Effector CD4-positive, alpha-beta T cell (primary cell): ENCODE measurements at places on chromosomes 5 and 9.

DNA sequence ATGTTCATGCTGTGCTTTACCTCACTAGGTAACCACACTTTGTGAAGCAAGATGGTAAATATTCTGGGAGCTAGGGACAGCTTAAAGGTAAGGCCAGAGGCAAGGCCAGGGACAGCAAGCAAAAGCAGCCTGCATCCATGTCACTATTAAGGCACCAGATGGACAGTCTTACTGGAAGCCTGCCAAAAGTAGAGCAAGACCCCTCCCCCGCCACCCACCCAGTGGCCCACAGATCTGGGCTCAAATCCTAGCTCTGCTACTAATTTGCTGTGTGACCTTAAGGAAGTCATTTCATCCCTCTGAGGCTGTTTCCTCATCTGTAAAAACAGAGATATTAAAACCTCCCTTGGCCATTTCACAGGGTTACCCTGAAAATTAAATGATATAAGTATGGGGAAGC, 13.2 kb upstream of the ERMP1 start:
- DNase-seq: no peak

DNA sequence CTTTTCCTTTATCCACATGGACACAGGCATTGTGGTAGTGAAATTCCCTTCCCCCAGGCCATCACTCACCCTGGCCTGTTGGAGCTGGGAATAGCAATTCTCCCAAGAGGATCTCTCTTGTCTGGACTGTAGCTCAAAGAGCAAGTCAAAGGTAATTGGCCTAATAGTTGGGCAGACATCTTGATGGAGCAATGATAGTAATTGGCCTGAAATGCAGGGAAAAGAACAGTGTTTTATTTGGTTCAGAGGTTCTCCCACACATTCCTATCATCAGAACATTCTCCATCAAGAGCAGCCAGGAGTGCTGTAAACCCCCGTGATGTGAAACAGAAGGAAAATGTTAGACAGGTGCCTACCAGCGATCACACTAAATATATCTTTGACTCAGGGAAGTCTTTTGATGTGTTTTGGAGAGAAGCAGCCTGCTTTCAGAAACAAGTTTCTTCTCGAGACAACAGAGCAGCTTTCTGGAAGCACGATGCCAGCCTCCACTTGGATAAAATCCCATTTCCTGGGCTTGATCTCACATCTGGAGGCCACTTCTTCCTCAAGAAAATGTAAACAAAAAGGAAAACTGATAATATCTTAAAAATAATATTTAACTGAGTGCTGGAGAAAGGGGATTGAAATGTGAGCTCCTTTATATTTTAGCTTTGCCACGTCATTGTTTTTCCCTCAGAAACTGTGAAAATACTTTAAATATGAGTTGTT, 198.1 kb upstream of the WWC1 start:
- DNase-seq: no peak

DNA sequence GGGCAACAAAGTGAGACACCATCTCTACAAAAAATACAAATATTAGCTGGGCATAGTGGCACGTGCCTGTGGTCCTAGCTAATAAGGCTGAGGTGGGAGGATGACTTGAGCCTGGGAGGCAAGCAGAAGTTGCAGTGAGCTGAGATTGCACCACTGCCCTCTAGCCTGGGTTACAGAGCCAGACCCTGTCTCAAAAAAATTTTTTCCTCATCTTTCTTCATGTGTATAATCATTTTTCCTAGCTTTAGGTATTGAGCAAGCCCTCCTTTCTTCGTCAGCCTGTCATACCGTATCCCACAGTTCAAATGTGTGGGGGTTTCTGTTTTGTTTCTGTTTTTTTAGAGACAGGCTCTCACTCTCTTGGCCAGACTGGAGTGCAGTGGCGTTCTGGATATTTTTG, 41.3 kb downstream of the EHMT1 start:
- no peak for DNase-seq

DNA sequence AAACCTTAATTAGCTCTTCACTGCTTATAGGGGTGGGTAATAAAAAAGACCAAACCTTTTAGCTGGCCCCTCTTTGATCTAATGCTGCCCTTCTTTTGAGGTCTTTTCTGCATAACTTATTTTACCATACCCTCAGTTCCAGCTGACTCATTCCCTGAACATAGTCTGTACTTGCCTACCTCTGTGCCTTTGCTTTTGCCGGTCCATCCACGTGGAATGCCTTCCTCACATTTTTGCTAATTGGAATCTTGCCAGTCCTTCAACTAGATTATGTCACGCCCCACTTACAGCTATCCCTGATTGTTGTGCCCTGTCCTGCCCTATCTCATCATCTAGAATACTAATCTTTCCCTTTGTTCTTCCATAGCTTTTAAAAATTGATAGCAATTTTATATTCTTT, 44.2 kb downstream of the FAF2 start:
- DNase-seq: no peak

GRCh38 chr5:117680426-117680825, 1105.8 kb upstream of the SEMA6A start:
- no peak for DNase-seq

- no peak for DNase-seq
Measured at GRCh38 chr5:159333545-159333925, 3.2 kb upstream of the IL12B start.

- DNase-seq: no peak
Measured at GRCh38 chr9:135078361-135078821, 9.1 kb upstream of the OLFM1 start.

- no peak for DNase-seq
Measured at GRCh38 chr9:77158772-77159513, 18.4 kb upstream of the VPS13A start.
